ENCODE measurements at places on chromosomes 4 and X. TPM values are rescaled to one million over a fixed set of nuclear protein-coding genes. Genes with fewer than 3 reads are reported as not detected.

DNA sequence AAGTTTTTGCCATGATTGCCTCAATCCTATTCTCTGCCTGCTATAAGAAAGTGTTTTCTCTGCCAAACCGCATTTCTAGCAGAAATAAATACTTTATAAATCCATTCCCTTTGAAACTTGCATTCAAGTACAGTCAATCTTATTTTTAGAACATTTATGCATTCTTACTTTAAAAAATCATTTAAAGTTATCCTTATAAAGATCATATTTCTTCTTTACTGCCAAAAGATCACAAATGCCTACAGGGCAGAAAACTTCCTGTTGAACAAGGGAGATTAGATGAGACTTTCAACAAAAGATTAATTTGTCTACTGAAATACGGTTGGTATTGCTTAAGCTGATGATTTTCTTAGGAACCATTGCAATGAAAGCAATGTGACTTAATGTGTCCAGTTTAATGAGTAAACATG lies 207.2 kb upstream of the SLIT2 start:
- no peak overlapping the region for H3K4me3 ChIP-seq
- no peaks in the 10 kb centered on the region for H3K36me3 ChIP-seq
- no peak overlapping the region for H3K27ac ChIP-seq

DNA sequence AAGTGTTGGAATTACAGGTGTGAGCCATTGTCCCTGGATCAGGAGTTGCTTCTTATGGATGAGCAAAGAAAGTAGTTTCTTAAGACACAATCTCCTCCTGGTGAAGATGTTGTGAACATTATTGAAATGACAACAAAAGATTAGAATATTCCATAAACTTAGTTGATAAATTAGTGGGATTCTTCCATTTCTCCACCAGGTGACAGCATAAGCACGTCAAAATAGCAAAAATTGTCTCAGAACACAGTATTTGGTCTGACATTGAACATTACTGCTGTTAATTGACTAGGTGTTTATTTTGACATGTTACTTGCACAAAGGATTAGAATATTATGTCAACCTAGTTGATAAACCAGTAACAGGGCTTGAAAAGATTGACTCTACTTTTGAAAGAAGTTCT lies 21.6 kb downstream of the CLDN34 start:
- H3K27me3 ChIP-seq, result no peaks in the 10 kb centered on the region
- DNase-seq, result peak; percentile 22
- no peaks in the 10 kb centered on the region for H3K36me3 ChIP-seq
- no peaks in the 10 kb centered on the region for H3K4me1 ChIP-seq
- H3K27ac ChIP-seq, result no peak overlapping the region

Gene PTPN13
- 14.8 TPM for total RNA-seq

DNA sequence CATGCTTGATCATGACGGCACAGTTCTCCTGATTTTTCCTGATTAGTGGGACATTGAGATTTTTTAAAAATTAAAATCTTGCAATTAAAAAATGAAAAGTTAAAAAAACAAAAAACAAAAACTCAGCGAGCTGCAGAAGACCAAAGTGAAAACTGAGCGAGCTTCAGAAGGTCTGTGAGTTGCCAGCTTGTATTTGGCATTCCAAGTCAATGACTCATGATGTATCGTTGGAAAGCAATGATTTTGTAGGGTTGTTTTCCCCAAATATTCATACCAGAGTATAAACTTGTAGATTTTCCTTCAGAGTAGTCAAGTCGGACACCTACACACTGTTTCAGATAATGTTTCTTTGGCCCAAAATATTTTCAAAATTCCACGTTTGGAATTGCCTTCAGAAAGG lies 76.9 kb downstream of the LRRC66 start:
- DNase-seq, result no peak
- no peak overlapping the region for H3K4me3 ChIP-seq
- 0 out of 2 replicates have a peak, but pooled peaks cover 3% of the 10 kb centered on the region for H3K4me1 ChIP-seq
- no peaks in the 10 kb centered on the region for H3K36me3 ChIP-seq
- no peak overlapping the region for H3K27ac ChIP-seq

Gene USP17L24
- total RNA-seq, result not detected

Gene SRP72
- 116 TPM for total RNA-seq

DNA sequence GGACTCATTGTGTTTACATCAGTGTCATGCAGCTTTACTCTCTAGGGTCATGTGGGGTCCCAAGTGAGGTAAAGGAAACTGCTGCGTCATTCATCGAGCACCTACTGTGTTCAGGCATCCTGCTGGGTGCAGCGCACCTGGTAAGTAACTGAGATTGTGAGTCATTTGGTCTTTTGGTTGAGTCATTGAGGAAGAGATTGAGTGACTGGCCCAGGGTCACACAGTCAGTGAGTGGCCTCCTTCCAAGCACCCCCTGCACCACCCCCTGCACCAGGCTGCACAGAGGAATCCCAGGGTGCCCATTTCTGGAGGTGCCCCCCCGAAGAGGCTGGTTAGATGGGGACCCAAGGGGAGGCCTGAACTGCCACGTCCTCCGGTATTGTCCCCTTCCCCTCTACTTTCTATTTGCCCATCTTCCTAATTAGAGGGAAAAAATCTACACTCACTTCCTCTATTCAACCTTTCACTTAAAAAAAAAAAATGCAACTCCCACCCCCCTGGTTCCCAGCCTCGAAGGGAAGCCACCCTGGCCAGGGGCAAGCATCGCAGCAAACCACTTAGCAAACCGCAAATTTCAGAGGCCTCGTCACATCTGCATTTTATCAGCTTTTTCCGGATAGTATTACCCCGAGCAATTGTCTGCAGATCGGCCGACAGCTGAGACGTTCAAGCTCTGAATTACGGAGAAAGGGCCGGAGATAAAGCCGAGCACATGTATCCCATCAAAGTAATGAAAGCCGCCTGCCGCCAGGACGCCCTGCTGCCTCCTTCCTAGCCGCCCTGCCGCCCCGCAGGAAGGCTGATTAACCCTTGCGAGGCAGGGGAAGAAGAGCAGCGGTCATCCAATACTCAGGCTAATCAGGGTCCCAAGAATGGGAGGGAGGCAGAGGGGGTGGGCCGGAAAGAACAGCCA lies 96.3 kb upstream of the MSX1 start:
- no peak overlapping the region for H3K4me3 ChIP-seq
- H3K36me3 ChIP-seq, result no peaks in the 10 kb centered on the region
- H3K27ac ChIP-seq, result no peak overlapping the region

- H3K27ac ChIP-seq, result no peak overlapping the region
- no peak for DNase-seq
- no peaks in the 10 kb centered on the region for H3K27me3 ChIP-seq
- H3K36me3 ChIP-seq, result no peaks in the 10 kb centered on the region
These were observed 135.3 kb upstream of the VCX2 start for GRCh38 chrX:8306291-8306925.

Gene GLRB
- not detected for total RNA-seq

Gene PRRG3
- not detected for total RNA-seq

Gene GYPA
- not detected for total RNA-seq

GRCh38 chr4:145830699-145831098 lies 107.9 kb downstream of the ZNF827 start:
- DNase-seq, result no peak
- no peaks in the 10 kb centered on the region for H3K4me1 ChIP-seq
- H3K4me3 ChIP-seq, result no peak overlapping the region
- H3K36me3 ChIP-seq, result no peaks in the 10 kb centered on the region
- no peaks in the 10 kb centered on the region for H3K27me3 ChIP-seq

- no peak for DNase-seq
- H3K27me3 ChIP-seq, result no peaks in the 10 kb centered on the region
- H3K36me3 ChIP-seq, result no peaks in the 10 kb centered on the region
- no peak overlapping the region for H3K4me3 ChIP-seq
These were observed 50.1 kb upstream of the ACSL4 start for GRCh38 chrX:109782994-109783700.

Gene RTL9
- total RNA-seq, result 0.26 TPM

Gene ESX1
- total RNA-seq, result not detected

Gene RBM47
- 62.1 TPM for total RNA-seq

Gene SOWAHD
- total RNA-seq, result 2.2 TPM

DNA sequence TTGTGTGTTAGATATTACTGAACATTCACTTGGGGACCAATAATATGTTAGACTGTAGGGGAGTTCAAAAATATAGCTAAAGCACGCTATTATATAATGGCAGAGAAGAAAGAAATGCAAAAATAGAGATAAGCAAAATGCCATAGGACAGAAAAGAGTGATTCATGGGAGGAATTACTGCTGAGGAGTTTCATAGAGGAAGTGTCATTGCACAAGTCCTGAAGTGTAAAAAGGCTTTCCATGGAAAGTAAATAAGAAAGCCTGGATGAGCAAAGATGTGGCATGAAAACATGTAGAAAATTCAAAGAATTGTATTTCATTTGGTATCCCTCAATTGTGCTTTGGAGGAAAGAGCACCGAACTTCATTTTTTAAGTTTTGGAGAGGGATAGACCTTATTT lies 14.5 kb downstream of the HMGB2 start:
- no peak overlapping the region for H3K27ac ChIP-seq
- DNase-seq, result no peak
- no peaks in the 10 kb centered on the region for H3K4me1 ChIP-seq
- H3K4me3 ChIP-seq, result no peak overlapping the region

DNA sequence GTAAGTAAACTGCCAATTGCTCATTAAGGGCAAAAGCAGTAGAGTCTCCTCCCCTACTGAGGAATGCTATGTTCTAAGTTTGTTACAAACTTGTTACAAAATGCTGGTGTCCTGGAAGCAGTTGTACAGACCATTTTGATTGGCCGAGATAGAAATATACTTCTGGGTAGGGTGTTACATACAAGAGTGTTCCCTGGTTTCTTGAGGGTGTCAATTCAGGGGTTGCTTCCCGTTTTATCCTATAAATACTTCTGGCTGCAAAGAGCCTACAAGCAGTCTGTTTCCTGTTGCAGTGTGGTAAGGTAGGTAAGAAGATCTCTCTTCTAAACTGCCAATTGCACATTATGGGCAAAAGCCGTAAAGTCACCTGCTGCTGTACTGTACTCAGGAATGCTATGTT lies 5.7 kb downstream of the TRPC5OS start:
- no peaks in the 10 kb centered on the region for H3K27me3 ChIP-seq
- no peak overlapping the region for H3K27ac ChIP-seq
- no peak for DNase-seq
- no peaks in the 10 kb centered on the region for H3K36me3 ChIP-seq

DNA sequence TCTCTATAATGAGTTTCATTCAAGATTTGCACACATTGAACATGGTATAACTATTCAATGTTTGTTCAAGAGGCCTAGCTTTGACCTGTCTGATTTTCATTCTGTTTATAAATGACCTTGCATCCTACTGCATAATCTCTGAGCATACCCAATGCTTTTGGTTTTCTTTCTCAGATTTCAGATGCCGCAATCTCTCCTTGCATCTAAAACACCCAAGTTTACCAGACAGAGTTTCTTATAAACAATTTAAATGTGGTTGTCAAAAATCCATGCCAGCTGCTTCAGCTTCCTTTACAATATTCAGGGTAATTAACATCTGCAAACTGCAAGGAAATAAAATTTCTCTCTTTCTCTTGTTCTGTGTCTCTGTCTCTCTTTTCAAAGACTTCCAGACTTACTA lies 123.0 kb upstream of the PCDH18 start:
- H3K27me3 ChIP-seq, result no peaks in the 10 kb centered on the region
- H3K4me1 ChIP-seq, result no peaks in the 10 kb centered on the region
- no peaks in the 10 kb centered on the region for H3K36me3 ChIP-seq
- no peak overlapping the region for H3K4me3 ChIP-seq
- no peak for DNase-seq

GRCh38 chr4:24816797-24817196 lies 21.4 kb downstream of the SOD3 start:
- no peaks in the 10 kb centered on the region for H3K4me1 ChIP-seq
- no peaks in the 10 kb centered on the region for H3K36me3 ChIP-seq
- H3K27ac ChIP-seq, result no peak overlapping the region
- H3K27me3 ChIP-seq, result no peaks in the 10 kb centered on the region
- DNase-seq, result no peak

Gene SLC10A6
- total RNA-seq, result not detected

DNA sequence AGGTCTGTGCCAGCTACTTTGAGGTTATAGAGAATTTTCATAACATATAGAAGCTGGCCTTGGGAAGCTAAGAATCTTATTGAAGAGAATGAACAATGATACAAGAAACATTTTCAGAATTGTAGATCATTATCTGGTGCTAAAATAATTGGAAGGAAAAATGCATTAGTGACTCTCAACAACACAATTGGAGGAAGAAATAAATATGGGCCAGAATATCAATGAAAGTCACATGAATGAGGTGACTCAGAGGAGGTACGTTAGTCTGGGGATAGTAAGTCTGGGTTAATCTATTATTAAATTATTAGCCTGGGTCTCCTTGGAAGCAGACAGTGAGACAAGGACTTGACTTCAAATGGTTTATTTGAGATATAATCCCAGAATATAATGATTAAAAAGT lies 529.3 kb upstream of the SLIT2 start:
- H3K27ac ChIP-seq, result no peak overlapping the region
- DNase-seq, result no peak
- no peaks in the 10 kb centered on the region for H3K4me1 ChIP-seq

Measured in Caco-2 (cell line).